ENCODE measurements at places on chromosomes 3 and 15.

- no peak for DNase-seq
Measured at GRCh38 chr15:35397027-35397426, 148.9 kb downstream of the DPH6 start.

DNA sequence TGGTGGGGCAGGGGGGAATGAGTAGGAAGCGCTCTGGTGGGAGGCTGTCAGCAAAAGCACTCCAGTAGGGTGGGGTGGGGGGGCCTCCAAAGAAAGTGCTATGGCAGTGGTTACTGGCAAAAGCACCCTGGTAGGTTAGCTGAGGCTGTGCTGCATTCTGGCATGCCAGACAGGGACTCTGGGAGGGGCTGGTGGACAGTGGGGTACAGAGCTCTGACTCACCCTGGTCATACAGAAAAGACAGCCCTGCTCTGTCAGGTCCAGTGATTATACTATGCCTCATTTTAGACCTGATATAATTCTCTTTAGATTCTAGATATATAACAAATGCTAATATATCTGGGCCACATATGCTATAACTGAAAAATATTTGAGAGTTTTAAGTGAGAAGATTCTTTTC, 82.8 kb upstream of the CPNE4 start:
- no peak for DNase-seq

- DNase-seq = no peak
Measured at GRCh38 chr3:23920151-23920655, 3.3 kb downstream of the RPL15 start.

DNA sequence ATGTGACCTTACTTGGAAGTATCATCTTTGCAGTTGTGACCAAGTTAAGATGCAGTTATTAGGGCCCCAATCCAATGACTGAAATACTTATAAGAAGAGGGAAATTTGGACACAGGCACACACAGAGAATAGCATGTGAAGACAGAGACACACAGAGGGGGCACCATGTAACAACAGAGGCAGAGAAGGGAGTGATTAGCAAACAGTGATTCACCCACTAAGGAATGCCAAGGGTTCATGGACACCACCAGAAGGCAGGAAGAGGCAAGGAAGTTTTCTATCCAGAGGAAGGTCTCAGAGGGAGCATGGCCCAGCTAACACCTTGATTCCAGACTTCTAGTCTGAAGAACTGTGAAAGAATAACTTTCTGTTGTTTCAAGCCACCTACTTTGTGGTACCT, 25.0 kb downstream of the SIDT1 start:
- DNase-seq = no peak

DNA sequence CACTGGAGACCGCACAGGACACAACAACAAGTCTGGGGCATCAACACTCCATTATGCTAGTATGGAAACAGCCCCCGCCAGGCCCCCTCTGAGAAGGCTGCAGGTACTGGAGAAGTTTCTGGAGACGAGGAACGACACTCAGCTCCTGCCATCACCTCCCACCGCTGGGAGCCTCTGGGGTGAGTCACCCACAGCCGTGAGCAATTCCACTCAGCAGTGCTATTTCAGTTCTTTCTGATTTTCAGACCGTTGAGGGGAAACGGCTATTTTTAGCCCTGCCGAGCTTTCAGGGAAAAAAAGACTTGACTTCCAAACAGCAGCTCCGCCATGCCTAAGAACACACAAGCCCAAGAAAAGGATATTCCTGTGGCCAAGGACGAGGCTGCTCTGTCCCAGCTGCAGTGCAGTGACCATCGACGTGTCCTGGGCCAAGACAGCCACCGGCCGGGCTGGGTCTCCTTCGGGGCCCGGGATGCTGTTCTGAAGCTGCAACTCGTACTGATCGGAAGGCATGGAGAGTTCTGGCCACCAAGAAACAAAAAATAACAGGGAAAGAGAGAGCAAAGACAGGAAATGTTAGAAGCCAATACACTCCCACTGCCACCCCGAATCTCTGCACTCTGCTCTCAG, 40.8 kb downstream of the NUP210 start:
- no peak for DNase-seq

DNA sequence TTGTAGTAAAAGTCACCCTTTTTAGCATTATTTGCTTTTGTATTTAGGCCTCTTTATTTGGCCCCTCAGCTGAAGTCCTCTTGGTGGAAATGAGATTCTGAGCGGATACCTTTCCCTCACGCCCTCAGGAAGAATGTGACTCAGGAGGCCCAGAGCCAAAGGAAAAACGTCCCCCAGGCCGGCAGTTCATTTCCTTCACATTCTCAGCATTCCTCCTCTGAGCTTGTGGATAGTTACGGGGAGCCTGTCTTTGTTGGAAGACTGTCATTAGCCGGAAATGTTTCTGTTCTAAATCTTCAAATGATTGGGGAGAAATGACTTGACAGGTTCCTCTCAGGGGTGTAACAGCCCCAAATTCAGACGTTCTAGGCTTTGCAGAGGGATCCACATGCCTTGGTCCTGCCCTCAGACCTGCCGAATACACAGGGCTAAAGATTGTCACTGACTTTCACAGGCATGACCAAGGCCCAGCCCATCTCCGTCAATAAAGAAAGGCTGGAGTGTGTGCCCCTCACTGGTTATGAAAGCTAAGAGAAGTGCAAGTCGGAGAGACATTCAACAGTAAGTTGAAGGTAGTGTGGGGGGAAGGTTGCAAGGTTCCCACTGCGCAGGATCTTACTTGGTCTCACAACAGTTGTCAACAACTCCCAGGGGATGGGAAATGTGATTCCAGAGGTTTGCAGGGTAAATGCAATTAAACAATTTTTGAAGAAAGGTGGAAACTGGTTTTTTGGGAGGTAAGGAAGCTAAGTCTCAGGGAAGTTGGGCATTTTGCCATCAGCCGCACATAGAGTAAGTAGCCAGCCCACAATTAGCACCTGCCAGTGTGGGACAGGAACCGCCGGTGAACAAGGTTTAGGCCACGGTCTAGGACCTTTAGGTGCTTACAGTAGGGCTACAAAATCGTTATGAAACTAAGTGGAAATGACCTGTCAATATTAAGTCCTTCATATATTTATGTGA, 39.7 kb upstream of the MYZAP start:
- no peak for DNase-seq

DNA sequence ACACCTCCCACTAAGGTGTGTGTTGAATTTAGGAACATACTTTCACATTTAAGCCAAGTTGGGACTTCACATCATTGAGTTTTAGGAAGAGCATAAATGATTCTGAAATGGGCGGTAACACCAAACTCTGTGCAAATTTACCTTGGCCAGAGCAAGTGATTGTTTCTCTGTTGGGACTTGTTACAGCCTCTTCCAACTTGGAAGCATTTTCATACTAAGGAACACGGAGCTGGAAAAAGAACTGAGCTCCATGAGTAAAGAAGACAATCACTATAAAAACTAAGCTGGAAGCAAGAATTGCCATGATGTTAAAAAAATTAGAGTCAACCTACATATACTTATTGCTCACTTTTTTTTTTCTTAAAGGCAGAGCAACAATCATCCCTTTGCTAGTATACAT, 371.3 kb downstream of the ERC2 start:
- DNase-seq = no peak

DNA sequence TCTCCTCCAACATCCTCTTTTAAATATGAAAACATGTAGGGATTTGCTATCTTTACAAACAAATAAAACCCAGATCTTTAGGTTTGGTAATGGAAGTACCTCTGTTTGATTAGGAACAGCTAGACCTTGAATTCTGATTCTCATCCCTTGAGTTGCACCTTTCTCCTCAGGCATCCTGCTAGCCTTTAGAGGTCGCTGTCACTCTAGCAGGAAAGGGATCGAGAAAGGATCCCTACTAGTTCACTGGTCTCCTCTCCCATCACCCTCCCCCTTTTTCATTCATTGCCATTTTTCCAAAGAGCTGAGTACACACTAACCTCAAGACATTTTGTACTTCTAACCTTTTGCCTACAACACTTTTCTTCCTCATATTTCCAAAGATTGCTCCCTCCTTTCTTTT, 569.8 kb downstream of the RBMS3 start:
- DNase-seq = no peak

GRCh38 chr3:146217324-146217723, 33.6 kb downstream of the PLSCR4 start:
- DNase-seq = no peak

DNA sequence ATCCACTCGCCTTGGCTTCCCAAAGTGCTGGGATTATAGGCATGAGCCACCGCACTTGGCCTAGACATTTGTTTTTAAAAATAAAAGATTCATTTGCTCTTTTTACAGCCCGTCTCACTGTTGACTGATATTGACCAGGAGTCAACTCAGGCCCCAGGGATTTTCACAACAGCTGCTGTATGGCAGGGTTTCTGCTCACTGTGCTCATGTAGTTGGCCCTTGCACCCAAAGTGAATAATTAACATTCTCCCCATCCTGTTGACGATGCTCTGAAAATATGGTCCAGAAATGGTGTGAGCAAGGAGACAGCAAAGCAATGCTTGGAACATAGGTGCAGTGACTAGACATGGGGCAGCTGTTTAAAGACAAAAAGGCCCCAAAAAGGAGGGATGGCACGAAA, 2.9 kb upstream of the CCR5 start:
- DNase-seq = no peak

DNA sequence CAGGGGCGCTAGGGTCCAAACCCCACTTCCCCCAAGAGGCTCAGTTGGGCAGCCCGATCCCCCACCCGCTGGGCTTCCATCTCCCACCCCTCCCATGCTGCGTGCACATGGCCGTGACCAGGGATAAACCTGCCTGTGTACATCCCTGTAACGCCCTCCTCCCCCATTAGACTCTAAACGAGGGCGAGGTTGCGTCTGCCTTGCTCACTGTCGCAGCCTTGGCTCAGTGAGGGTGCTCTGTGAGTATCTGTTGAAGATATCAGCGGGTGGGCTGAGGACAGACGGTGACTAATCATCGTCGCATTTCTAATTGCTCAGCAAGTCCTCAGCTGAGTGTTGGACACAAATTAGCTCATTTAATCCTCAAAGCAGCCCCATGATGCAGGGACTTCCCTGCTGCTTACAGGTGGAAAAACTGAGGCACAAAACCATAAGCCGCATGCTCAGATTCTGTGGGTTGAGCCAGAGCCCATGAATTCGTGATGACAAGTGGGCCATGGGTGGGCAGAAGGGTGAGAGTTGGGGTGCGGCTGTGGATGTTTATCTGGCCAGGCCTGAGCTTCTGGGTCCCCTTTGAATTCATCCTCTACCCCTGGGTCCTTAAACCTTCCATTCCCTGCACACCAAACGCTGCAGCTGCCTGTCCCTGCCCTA, 26.0 kb downstream of the FBLN2 start:
- DNase-seq = peak; percentile 26

GRCh38 chr3:50212502-50212901, 7.4 kb downstream of the SLC38A3 start:
- no peak for DNase-seq

DNA sequence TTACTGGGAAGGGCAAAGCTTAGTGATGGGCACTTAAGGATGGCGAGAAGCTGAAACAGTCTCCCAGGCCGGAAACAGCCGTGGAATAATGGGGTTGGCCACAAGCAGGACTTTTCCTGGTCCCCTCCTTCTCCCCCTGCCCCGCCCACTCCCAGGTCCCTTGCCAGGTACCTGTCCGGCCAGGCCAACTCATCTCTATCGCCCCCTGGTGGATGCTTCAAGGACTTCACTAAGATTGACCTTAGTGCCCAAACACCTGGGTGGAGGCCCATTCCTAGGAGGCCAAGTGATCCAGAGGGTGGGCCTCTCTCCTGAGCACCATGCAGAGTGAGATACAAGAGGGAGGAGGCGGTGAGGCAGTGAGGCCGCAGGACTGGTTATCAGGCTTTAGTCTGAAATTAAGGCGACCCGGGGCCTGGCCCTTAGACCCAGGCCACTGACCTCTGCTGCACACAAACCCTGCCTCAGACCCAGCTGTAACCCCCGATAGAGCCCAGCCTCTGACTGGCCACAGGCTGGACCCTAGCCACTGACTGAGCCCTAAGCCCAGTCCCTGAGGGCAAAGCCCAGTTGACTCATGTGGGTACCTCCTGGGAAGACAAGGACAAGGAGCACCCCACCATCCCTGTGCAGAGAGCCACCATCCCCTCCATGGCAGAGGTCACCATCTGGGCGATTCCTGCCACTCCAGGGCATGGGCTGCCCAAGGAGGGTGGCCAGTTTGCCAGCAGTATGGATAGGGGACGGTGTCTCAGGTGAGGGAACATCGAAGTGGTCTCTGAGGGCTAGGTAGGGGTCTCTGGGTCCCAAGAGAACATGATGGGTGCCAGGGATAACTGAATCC, 37.6 kb downstream of the VIPR1 start:
- peak; percentile 41 for DNase-seq

GRCh38 chr3:69738859-69739203, 433 bp upstream of the MITF start:
- DNase-seq = no peak

Measured in stimulated activated CD8-positive, alpha-beta memory T cell treated with anti-CD3 and anti-CD28 coated beads, Interleukin-2, amount 100 ng/mL, for 48 hours (primary cell).